ENCODE measurements at places on chromosomes 11 and 22. TPM values are rescaled to one million over a fixed set of nuclear protein-coding genes. Genes with fewer than 3 reads are reported as not detected.

GRCh38 chr11:12640355-12640754, 33.9 kb upstream of the TEAD1 start:
- no peaks in the 10 kb centered on the region for H3K36me3 ChIP-seq
- H3K27me3 ChIP-seq = no peaks in the 10 kb centered on the region
- no peak overlapping the region for H3K4me3 ChIP-seq
- H3K27ac ChIP-seq = no peak overlapping the region
- H3K4me1 ChIP-seq = no peaks in the 10 kb centered on the region

- H3K27me3 ChIP-seq = no peaks in the 10 kb centered on the region
- no peaks in the 10 kb centered on the region for H3K36me3 ChIP-seq
- H3K27ac ChIP-seq = peak overlapping the region; percentile 91
- peak; percentile 64 for DNase-seq
- H3K4me1 ChIP-seq = peaks cover 100% of the 10 kb centered on the region
- no peak overlapping the region for H3K4me3 ChIP-seq
Measured at GRCh38 chr22:36369922-36370791, 17.6 kb downstream of the MYH9 start.

TTC28 gene
- 34.9 TPM for total RNA-seq

DNA sequence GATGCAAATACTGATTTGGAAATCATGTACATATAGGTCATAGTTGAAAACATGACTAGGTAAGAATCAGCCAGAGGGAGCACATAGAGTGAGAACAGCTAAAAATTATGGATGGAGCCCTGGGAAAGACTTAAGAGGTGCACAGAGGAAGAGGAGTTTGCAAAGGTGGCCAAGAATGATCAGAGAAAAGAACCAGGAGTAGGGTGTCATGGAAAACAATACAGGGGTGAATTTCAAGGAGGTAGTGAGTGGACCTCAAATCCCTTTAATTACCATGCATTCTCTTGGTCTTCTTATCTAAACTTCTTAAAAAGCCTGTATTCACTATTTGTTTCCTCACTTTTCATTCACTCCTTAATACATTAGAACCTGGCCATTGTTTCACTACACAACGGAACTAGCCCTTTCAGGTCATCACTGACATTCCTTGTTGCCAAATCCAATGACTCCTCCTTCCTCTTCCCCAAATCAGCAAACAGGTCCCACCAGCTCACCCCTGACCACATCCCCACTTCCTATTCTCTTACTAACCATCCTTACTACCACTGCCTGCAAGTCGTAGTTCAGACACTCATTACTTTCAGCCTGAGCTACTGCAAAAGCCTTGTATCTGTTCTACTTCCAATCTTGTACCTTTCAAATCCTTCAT, 22.6 kb downstream of the BUD13 start:
- peaks cover 100% of the 10 kb centered on the region for H3K36me3 ChIP-seq
- no peak overlapping the region for H3K27ac ChIP-seq
- no peak overlapping the region for H3K4me3 ChIP-seq
- DNase-seq = no peak
- H3K4me1 ChIP-seq = no peaks in the 10 kb centered on the region

RASL10A gene
- total RNA-seq = 0.99 TPM

FIBIN gene
- 6.7 TPM for total RNA-seq

GRCh38 chr22:37165066-37165465, 15.3 kb upstream of the IL2RB start:
- no peak for DNase-seq
- H3K4me1 ChIP-seq = peaks cover 6% of the 10 kb centered on the region
- H3K27me3 ChIP-seq = peaks cover 4% of the 10 kb centered on the region

RNASEH2C gene
- total RNA-seq = 37.9 TPM

- no peak for DNase-seq
- no peaks in the 10 kb centered on the region for H3K27me3 ChIP-seq
- H3K27ac ChIP-seq = no peak overlapping the region
Measured at GRCh38 chr11:69797156-69797555, 22.0 kb upstream of the FGF4 start.

DNA sequence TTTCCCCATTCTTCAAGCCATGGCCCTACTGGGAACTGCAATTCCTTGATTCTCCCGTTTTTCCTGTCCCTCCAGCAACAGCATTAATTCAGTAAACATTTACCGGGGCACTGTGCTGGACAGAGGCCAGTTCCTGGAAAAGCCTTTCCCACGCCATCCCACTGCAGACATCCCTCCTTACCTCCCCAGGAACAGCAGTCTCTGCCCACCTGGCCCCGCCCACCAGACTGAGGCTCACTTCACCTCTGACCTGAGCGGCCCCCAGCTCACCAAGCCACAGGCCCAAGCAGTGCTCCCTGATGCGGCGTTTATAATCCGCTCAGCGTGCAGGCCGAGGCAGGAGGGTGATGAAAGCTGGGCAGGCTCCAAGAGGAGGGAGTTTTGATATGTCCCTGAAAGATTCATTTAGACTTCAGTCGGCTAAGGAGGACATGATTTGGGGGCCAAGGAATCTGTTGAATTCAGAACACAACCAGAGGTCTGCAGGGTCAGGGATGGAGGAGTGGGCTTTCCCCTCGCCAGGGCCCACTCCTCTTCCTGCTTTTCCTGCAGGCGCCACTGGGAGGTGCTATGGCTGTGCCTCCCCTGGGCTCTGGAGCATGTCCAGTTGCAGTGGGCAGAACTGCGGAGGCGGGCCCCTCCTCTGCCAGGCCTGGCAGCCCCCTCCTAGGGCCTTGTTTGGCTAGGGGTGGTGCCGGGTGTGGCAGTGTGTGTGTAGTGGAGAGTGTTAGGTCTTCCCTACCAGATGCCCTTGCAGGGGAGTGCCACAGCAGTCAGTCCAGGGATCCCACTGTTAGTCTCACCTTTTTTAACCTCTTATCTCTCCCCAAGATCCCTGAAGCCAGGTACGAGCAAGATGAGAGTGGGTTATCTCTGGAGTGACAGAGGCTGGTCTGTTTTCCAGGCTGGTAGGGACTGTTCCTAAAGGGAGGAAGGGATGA, 1.4 kb upstream of the TAGLN start:
- no peaks in the 10 kb centered on the region for H3K27me3 ChIP-seq
- H3K27ac ChIP-seq = peak overlapping the region; percentile 66
- peak; percentile 18 for DNase-seq
- peak overlapping the region; percentile 44 for H3K4me3 ChIP-seq
- peaks cover 6% of the 10 kb centered on the region for H3K36me3 ChIP-seq

- DNase-seq = no peak
- H3K27ac ChIP-seq = no peak overlapping the region
- no peaks in the 10 kb centered on the region for H3K27me3 ChIP-seq
- H3K4me3 ChIP-seq = no peak overlapping the region
Measured at GRCh38 chr22:49561338-49561737, 266.3 kb downstream of the BRD1 start.

GNG3 gene
- total RNA-seq = not detected

HMOX1 gene
- 6.5 TPM for total RNA-seq

OR2AG1 gene
- total RNA-seq = not detected

Data from heart left ventricle (tissue), 16 donors.